Ureter (tissue), 1 donor: ENCODE measurements at places on chromosomes 1 and 21. TPM values are rescaled to one million over a fixed set of nuclear protein-coding genes. Genes with fewer than 3 reads are reported as not detected.

- no peak for DNase-seq
Observed at GRCh38 chr1:107575226-107575625, 389.8 kb downstream of the VAV3 start.

DNA sequence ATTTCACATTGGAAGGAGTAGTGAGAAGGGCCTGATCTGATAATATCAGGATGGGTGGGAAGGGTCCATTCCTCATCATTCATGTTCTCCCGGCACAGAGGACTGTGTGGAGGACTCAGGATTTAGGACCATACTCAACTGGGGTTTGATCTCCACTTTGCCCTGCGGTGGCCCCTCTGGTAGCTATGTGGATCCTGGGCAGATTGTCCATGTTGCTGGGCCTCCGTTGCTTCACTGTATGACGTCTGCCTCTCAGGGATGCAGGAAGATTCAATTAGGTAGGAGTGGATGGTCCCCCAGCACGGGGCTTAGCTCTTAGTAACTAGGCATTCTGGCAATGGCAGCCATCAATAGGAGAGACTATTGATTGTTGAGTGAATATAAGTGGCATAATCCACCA, 2.3 kb downstream of the ETS2 start:
- no peak for DNase-seq

DNA sequence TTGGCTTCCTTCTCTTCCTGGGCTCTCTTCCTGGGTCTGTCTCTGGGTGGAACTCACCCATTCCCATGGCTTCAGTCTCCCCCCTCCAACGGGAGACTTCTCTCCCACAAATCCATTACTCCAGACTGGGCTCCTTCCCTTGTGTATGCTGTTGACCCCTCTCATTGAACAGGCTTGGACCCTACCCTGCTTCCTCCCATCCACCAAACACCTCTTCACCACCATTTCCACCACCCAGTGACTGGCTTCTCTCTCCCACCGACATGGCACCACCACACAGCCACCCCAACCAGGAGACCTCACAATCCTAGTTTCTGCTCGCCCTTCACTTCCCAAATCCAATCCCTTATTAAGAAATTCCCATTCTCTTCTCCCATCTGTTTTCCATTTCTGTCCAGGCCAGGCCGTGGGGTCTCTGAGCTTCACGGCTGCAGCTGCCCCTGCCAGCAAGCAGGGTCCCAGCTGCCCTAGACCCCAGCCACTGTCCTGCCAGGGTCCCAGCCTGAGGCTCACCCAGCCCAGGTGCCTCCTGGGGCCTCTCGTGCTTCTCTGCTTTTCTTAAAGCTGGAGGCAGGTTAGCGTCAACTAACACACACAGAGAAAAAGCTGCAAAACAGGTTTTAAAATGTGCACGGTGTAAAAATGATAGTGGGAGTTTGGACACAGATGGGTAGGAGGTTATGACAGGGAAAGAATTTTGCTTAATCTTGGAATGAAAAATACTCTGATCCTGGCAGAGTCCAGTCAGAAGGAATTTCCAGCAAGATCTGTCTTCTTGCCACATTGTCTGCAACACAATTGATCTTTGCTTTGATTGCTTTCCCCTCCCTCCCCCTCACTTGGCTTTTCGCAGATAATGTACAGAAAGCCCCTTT, 383.8 kb upstream of the VAMP3 start:
- DNase-seq, result peak; percentile 32

GRCh38 chr1:186144505-186144904, 230.5 kb downstream of the TPR start:
- DNase-seq, result no peak

- DNase-seq, result no peak
Observed at GRCh38 chr1:16144325-16145029, 11.4 kb downstream of the EPHA2 start.

The F13B gene
- total RNA-seq, result not detected

- no peak for DNase-seq
Observed at GRCh38 chr1:83995649-83996048, 3.3 kb downstream of the TTLL7 start.

The HFM1 gene
- 4.4 TPM for total RNA-seq

- DNase-seq, result no peak
Observed at GRCh38 chr21:26554365-26554764, 18.7 kb downstream of the CYYR1 start.

- DNase-seq, result no peak
Observed at GRCh38 chr1:7884757-7885156, 31.9 kb upstream of the UTS2 start.

The SPATA46 gene
- total RNA-seq, result not detected

The ETV3 gene
- total RNA-seq, result 52.4 TPM

GRCh38 chr1:196056966-196057365, 551.3 kb downstream of the KCNT2 start:
- no peak for DNase-seq

- no peak for DNase-seq
Observed at GRCh38 chr21:27840262-27840661, 873.4 kb upstream of the ADAMTS5 start.

The FAM89A gene
- 11.3 TPM for total RNA-seq

DNA sequence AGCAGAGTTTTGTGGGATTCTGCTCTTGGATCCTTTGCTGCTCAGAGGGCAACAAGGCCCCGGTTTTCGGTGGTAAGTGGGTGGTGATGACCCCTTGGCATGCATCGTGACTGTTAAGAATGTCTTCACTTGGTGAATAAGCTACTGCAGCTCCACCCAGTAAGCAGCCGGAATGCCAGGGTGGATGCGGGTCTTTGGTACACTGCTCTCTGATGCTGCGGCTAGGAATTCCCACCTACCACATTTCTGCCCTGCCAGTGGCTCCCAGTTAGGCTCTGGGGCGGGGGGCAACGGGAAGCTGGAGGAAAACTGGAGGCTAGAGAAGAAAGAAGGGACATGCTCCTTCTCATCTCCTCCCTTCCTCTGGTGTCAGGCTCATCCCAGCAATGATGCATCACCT, 180.4 kb upstream of the GALNT2 start:
- peak; percentile 14 for DNase-seq

DNA sequence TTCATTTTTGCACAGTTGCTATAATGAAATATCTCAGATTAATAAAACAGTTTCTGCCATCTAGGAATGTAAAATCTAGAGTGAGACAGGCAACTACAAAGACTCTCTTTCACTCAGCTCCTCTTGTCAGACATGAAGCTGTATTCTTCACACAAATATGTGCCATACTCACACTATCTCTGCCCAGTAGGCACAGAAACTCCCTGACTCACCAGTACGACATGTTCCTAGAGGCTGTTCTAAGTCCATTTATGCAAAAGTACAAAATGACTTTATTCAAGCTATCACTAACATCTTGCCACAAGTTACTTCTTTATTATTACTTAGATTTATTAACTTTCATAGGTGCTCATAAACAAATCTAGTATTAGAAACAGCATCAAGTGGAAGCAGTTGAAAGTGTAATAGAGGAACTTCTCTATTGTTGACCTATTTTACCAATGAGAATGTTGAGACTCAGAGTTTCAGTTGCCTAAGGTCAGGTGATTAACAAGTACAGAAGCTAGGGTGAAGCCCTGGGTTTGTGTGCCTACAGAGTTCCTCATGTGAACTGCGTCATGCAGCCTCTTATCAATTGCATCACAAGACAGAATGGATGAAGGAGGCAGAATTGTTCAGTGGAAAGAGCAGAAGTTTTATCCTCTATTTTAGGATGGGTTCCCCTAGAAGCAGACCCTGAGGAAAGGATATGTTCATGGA, 98.9 kb downstream of the RGS2 start:
- no peak for DNase-seq

DNA sequence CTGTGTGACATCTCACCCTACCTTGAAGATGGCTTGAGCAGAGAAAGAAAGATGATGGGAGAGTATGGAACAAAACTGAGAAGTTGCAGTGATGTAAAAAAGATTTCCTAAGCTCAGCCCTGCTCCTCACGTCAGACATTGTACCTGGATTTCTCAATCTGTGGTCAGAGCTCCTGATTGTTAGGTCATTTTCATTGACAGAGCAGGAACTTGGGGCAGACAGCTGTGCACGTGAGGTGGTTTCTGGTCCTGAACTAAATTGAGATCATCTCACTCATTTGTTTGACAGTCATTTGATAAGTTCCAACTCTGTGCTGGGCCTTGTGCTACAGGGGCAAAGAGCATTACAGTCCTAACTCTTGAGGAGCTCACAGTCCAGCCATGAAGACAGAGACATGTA, 10.2 kb downstream of the TRAF3IP3 start:
- no peak for DNase-seq

The CYP4A11 gene
- not detected for total RNA-seq

The TEX50 gene
- total RNA-seq, result not detected

GRCh38 chr1:115336741-115337140, 1.3 kb downstream of the NGF start:
- no peak for DNase-seq
